ENCODE measurements at places on chromosomes 1 and 21. TPM values are rescaled to one million over a fixed set of nuclear protein-coding genes. Genes with fewer than 3 reads are reported as not detected.

DNA sequence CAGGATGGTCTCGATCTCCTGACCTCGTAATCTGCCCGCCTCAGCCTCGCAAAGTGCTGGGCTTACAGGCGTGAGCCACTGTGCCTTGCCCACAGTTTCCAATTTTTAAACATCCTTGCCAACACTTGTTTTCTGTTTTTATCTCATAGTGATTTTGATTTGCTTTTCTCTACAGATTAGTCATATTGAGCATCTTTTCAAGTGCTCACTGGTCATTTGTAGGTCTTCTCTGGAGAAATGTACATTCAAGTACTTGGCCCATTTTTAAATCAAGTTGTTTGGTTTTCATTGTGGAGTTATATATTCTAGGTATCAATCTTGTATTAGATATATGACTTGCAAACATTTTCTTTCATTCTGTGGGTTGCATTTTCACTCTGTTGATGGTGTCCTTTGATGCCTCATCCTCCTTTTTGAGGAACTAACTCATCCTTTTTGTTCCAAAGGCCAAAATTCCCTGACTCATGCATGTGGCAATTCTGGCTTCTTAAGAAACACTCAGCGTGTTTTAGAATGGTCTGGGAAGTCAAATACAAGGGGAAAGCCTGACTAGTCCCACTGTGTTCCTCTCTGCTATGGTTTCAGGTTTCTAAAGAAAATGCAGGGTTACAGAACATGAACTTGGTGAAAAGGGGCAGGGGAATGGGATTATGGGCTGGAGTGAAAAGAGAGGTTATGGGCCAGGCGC lies 37.3 kb downstream of the PTAFR start:
- peak; percentile 62 for DNase-seq

GRCh38 chr1:110630839-110631663 lies 24.9 kb upstream of the KCNA2 start:
- peak; percentile 44 for DNase-seq

DNA sequence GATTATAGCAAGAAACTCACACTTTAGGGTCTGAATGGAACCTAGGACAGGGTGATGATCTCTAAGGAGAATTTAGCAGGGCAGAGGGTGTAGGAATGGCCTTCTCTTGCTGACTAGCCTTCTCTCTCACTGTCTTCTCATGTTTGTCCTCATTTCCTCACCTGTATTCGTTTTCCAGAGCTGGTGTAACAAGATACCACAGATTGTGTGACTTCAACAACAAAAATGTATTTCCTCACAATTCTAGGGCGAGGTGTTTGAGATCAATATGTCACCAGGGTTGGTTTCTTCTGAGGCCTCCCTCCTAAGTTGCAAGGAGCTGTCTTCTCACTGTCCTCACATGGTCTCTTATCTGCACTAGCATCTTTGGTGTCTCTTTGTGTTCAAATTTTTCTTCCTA lies 177.9 kb upstream of the C1orf87 start:
- no peak for DNase-seq

DNA sequence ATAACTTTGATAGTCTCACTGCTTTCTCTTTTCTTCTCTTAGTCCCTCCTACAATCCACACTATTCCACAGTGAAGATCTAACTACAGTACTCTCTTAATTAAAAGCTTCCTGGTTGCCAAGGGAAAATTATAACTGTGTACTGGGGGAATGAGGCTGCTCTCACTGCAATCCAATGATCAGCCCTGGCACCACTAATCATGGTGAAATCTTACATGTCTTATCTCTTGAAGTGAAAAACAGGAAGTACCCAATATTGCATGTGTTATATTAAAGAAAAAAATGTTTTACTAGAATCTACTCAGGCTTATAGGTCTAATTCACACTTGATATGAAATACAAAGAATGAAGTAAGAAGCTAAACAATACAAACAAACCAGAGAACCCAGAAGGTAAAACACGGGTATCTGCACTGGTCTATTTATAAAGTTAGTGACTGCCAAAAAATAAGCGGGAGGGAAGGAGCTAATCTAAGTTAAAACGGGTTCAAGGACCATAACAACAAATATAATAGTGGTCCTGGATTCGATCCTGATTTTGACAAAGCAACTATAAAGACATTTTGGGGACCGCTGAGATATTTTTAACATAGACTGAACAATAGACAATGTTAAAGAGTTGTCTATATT lies 57.5 kb downstream of the RGS2 start:
- no peak for DNase-seq

GRCh38 chr1:203082571-203083462 lies 3.0 kb downstream of the MYOG start:
- no peak for DNase-seq

DNA sequence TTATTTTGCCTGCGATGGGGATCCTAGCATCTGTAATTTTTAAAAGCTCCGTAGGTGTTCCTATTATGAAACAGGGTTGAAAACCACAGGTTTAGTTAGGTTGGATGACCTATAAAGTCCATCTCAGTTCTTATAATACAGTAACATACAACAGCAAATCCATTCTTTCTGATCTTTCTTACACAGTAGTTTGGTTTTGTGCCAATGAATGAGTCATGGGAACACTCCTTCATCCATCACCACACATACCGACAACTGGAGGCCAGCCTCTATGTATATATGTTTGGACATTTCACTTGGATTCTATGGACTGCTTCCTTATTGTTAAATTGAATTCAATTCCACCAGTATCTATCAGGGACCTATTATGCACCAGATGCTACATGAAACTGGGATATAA lies 118.4 kb upstream of the L1TD1 start:
- DNase-seq, result peak; percentile 44

GRCh38 chr1:22711071-22711470 lies 432 bp downstream of the EPHB2 start:
- no peak for DNase-seq

- peak; percentile 61 for DNase-seq
These were observed 7.4 kb downstream of the SOX13 start for GRCh38 chr1:204080163-204080903.

- no peak for DNase-seq
These were observed 154.0 kb downstream of the RWDD3 start for GRCh38 chr1:95388031-95388430.

- peak; percentile 49 for DNase-seq
These were observed 604.7 kb downstream of the PTPRC start for GRCh38 chr1:199243423-199244061.

DNA sequence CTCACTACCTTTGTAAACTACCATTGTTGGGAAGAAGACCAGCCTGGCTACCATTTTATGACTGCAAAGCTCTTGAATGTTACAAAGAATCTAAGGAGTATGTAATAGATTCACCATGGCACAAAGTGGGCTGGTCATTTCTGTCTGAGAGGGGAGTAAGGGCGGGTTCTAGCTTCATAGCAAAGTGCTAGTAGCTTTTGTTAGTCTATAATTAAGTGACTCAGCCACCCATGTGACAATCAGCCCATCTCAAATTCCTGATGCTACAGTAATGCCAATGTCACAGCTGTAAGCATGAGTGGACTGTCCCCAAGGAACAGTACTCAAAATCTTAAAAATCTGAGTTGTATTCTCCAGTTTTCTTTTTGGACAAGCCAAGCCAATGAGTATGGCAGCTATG lies 15.4 kb upstream of the OTUD3 start:
- DNase-seq, result peak; percentile 73

DNA sequence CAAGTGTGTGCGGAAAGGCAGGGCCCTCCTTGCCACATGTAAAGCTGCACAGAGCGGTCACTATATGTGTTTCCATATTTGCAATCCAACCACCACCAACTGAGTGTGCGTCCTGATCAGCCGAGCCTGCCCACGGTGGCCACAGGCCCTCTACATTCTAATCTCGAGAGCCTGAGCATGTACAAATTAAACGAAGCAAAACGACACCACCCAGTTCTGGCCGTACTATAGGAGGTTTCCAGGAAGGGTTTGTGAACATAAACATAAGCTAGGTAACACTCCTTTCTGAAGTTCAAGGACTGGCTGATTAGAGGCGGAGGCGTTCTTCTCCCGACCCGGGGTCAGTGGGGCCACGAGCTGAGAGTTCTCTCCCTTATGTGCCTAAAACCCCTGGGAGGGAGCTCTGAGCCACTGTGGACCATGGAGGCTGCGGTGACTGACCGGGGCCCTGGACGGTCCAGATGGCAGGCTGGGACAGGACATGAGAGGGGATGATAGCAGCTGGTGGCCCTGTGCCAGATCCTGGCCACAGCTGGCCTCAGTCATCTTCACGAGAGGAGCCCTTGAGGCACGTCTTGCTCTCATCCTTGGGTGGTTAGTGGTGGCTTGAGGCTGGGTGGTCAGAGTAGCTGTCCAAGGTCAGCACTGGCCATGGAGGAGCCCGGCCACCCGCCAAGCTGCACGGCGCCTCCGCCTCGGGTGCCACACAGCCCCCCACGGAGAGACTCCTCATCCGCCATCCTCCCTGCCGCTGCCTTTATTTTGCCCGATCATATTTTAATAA lies 39.1 kb upstream of the TRAPPC10 start:
- no peak for DNase-seq

DNA sequence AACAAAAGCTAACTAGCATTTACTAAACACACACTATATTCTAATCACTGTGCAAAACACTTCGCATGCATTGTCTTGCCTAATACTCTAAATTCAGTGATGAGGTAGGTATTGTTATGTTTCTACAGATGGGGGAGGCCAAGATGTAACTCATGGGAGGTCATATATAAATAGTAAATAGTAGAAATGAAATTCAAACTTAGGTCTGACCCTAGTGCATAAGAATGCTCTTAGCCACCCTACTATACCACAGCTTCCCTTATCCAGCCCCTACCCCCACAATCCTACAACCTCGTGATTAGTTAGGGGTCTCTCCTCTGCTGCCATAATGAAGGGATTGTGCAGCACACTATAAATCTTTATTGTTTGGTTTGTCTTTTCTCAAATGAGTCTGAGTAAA lies 3.3 kb downstream of the PFDN2 start:
- DNase-seq, result no peak

DNA sequence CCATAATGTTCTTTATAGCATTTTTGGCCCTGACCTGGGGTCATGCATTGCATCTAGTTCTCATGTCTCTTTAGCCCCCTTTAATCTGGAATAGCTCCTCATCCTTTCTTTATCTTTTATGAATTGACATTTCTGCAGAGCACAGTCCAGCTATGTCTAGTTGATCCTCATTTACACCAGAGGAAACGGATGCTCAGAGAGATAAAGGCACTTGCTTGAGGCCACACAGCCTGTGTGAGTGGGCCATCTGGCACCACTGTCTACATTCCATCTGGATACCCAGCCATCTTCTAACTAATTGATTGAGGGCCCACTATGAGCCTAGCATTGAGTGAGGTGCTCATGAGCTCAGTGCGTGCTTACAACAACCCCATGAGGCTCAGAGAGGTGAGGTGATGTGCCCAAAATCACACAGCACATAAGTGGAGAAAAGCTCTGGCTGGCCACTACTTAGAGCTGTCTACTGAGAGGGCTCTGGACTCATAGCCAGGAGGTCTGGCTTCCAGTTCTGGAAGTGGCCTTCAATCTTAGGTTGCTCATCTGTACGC lies 3.5 kb downstream of the HPCA start:
- DNase-seq, result no peak

DNA sequence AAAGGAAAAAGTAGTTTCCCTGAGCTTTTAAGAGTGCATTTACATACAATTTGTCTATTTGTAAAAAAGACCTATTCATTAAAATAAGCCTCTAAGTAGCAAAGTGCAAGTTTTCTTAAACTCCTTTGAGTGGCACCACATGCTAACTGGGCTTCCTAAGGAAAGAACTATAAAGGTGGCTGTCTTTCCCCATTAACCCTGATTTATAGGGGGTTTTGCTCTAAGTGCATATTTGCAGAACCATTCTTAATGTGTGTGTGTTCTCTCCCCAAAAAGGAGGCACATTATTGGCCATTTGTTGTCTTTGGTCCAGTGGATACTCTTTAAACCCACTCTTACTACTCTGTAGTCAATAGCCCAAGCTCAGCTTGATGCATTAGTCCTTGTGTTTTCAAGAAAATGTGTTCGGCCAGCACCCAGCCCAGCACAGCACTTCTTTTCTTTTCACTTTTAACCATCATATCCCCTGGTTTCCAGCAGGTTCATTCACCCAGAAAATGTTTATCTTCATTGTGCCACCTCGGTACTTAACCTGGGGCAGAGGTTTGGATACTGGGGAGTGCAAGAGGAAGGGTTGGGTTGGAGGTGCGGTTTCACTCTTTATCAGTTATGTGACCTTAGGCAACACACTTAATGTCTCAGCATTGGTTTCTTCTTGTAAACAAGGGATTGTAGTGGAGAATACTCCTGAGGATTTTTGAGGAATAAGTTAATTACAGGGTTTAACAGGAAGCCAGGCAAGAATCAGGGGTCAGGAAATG lies 161.9 kb upstream of the UBE2U start:
- DNase-seq, result no peak

DNA sequence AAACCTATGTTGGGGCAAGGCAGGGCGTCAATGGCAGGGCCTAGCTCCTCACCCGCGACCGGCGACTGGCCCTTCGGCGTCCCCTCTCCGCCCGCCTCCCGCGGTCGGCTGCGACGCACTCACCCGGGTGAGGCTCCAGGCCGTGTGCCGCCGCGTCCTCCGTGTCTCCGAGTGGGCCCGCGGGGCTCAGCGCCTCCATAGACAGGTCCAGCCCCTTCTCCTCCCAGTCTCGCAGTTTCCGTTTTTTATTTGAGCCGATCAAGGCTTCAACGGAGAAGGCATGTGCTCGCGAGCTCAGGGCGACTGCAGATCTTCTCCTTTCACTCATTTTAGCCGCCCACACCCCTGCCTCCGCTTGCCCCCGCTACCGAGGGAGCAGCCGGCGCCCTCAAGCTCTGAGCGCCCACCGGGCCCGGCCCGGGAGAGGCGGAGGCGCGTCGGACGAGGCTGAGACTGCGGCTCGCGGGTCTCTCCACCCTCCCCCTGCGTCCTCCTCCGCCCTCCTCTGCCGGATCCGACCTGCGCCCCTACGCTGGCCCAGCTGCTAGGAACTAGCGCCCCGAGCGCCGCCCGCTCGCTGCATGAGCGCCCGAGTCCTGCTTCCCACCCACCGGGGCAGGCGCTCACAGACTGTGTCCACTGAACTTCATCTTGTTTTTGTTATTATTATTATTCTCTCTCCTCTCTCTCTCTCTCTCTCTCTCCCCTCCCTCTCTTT lies 516 bp downstream of the TBX15 start:
- DNase-seq, result peak; percentile 51

- DNase-seq, result no peak
These were observed 3.5 kb upstream of the KRTAP10-4 start for GRCh38 chr21:44569861-44570517.

- DNase-seq, result no peak
These were observed 10.9 kb downstream of the RNF11 start for GRCh38 chr1:51247022-51247421.

GRCh38 chr1:229757226-229757625 lies 131.2 kb downstream of the URB2 start:
- peak; percentile 70 for DNase-seq

- DNase-seq, result no peak
These were observed 193.4 kb downstream of the PRDM2 start for GRCh38 chr1:13893409-13893821.

- no peak for DNase-seq
These were observed 15.1 kb downstream of the TRIM11 start for GRCh38 chr1:228391411-228392020.

GRCh38 chr1:207030522-207031009 lies 2.0 kb downstream of the C1orf116 start:
- no peak for DNase-seq

GRCh38 chr1:73913025-73913424 lies 285.0 kb downstream of the LRRIQ3 start:
- DNase-seq, result no peak

Gene ATP1A2
- 0.09 TPM for total RNA-seq

Gene PRAMEF18
- not detected for total RNA-seq

Gene SPRR2D
- total RNA-seq, result not detected

Gene RRP1
- 22.6 TPM for total RNA-seq

Gene DCAF8
- 71.1 TPM for total RNA-seq

Gene MTARC1
- 1.9 TPM for total RNA-seq

Gene SLC35F3
- 0.34 TPM for total RNA-seq

Gene TMPRSS3
- total RNA-seq, result not detected

Gene LRRC41
- total RNA-seq, result 106 TPM

Gene TOR3A
- 24.0 TPM for total RNA-seq

Gene SLC30A1
- total RNA-seq, result 28.3 TPM
